ENCODE measurements at places on chromosomes 11 and 22.
A peak's percentile ranks its signal among the peaks of the same experiment; 100 is the strongest.

GRCh38 chr22:33053323-33053722 is 4.9 kb downstream of the SYN3 start:
- DNase-seq = no peak

GRCh38 chr11:91170711-91171110 is 947.9 kb upstream of the CHORDC1 start:
- DNase-seq = no peak

DNA sequence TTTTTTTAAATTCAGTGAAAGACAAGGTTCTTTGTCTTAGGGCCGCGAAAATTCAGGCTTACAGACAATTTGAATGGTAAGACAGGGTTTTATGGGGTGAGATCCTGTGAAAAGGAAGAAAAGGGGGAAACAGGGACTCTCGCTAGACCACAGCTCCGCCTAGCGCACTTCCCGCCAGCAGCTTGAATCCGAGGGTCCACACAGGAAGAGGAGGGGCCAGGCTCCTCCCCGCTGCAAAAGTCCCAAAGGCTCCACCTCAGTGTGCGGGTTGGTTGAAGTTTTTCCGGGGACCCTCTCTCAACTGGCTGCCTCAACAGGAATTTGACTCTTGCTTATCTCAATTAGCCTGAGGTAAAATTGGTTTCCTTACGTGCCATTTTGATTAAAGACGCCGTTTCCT is 950.9 kb upstream of the CNTN5 start:
- no peak for DNase-seq

- no peak for DNase-seq
These were observed 14.8 kb downstream of the SGSM3 start for GRCh38 chr22:40385036-40385782.

- DNase-seq = no peak
These were observed 173.5 kb downstream of the TRIM29 start for GRCh38 chr11:119964136-119965025.

GRCh38 chr11:44530413-44531115 is 34.9 kb upstream of the CD82 start:
- DNase-seq = no peak

DNA sequence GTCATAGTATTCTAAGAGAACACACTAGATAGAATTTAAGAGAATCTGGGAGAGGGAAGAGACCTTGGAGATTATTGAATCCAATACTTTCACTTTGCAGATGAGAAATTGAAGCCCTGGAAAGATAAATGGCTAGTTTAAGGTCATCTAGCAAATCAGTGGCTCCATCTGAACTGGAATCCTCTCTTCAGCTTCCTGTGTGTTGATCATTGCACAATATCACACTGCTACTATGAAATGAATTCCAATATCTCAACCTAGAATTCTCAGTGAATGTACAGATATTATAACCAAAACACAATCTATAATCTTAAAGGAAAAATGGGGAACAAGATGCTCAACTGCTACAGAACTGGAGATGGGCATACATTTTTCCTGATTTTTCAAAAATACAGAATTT is 44.1 kb downstream of the DCUN1D5 start:
- DNase-seq = no peak

DNA sequence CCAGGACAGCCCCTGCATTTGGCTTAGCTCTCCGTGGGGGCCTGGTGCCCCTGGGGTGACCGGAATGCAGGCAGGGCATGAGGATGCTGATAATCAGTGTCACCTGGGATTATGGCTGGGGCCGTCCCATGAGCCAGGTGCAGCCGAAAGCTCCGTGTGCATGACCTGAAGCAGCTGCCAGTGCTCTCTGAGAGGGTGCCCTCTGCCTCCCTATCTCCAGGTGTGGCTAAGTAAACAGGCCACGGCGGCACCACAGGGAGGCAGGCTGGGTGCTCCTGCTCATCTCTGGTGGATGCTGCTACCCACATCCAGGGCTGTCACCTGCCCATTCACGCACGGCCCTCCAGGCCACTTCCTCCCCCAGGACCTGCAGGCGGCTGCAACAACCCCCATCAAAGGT is 29.8 kb downstream of the DUSP8 start:
- no peak for DNase-seq

GRCh38 chr11:3037040-3037944 is 19.9 kb downstream of the CARS1 start:
- peak; percentile 79 for DNase-seq

- peak; percentile 21 for DNase-seq
These were observed 41.5 kb upstream of the MS4A8 start for GRCh38 chr11:60657888-60658287.

DNA sequence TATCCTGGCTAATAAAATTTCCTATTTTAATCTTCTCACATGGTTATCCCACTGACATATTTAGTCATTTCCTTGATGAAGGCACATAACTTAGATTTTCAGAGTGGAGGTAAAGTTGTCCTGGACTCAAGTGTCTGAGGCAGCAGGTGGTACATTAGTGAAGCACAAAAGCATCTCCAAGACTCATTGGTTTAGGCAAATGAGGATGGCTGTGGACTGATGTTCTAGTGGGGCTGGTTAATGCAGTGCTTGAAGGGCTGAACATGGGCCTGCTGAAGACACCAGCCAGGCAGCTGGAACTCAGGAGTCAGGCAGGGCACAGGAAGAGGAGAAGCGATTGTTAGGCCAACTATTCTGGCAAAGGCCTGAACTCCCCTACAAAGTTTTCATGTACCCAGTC is 76.3 kb upstream of the SESN3 start:
- DNase-seq = no peak

DNA sequence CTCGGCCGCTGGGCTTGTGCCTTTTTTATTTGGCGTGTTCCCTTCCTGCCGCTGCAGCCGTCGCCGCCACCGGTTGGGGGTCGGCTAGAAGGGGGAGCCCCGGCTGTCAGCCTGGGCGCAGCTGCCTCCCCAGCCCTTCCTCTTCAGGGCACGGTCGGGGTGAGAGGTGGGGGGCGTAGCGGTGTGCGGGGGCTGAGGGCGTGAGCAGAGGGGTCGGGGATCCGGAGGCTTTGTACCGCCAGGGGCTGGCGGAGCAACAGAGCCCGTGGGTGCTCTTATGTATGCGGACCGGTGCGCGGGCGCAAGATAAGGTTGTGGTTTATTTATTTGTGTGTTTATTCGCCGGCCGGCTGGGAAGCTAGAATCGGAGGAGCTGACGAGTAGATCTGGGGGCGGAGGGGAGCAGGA is 477 bp downstream of the ZBTB16 start:
- DNase-seq = no peak

GRCh38 chr11:112156956-112157766 is 6.7 kb downstream of the IL18 start:
- DNase-seq = no peak

- DNase-seq = no peak
These were observed 7.7 kb downstream of the YWHAH start for GRCh38 chr22:31952094-31952401.

- DNase-seq = no peak
These were observed 19.7 kb upstream of the CTTN start for GRCh38 chr11:70378506-70379134.

GRCh38 chr11:86978247-86978646 is 23.1 kb upstream of the FZD4 start:
- DNase-seq = no peak

DNA sequence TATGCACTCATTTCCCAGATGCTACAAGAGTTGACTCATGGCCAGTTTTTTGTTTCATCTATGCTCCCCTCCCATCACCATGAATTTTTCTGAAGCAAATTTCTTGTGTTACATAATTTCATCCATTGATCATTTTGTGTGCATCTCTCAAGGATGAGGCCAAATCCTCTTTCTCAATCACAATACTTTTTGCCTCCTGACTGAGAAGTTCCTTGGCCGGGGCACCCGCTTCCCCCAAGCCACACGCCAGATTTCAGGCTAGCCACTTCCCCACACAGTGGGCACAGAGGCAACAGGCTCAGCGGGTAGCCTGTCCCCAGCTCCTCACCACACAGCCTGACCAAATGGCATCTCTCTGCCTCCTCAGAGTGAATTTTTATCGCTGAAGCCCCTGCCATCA is 9.8 kb upstream of the DSCAML1 start:
- DNase-seq = no peak

- DNase-seq = no peak
These were observed 214.1 kb downstream of the FAM76B start for GRCh38 chr11:95575517-95575916.

DNA sequence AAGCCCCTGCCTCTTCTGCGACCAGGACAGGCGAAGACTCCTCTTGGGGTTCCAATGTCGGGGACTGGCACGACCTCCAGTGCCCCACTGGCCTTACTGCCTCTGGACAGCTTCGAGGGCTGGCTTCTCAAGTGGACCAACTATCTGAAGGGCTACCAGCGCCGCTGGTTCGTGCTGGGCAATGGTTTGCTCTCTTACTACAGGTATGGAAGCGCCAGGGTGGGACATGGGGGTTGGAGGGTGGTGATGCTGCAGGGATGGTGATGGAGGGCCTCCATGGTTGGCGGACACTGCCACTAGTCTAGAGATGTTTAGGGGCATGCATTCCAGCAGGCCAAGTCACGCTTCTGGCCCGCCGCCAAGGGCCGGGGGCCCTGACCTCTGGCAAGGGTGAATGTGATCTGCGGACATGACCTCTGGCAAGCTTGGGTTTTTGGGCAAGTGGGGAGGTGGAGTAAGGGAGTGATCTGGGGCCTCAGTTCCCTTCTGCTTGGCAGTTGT is 727 bp downstream of the OSBP2 start:
- no peak for DNase-seq

DNA sequence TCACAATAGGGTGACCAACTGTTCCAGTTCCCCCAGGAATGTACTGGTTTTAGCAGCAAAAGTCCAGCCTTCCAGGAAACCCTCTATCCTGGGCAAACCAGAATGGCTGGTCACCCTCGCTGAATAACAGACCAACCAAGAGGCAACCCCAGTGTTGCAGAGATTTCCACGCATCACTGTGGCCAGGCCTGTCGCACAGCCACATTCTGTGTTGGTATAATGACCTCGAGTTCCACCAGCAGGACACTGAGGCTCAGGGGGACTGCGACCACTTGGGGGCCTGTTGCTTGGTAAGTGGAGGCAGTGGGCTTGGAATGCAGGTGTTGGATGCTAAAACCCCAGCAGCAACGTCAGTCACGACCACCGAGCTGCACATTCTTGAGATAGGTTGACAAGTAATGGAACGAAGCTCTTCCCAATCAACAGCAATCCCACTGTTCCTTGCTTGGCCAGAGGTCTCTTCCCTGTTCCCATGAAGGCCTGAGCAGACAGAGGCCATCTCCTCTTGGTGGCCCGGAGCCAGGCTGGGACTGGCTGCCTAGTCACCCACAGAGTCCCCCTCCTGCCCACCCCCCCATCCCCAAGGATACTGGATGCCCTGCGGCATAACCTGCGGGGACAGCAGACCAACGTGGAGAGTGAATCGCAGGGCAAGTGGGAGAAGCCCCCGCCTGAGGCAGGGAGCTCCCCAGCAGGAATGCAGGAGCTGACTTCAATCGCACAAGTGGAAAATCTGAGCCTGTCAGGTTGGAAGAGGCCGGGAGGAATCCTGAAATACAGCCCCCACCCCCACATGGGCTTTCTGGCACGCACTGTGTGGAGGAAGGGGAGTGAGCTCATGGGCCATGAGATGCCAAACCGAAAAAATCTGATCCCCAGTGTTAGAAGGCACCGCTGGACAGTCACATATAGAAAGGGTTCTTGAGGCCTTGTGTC is 43.4 kb upstream of the MN1 start:
- no peak for DNase-seq

GRCh38 chr22:41746567-41747400 is 47.5 kb downstream of the MEI1 start:
- DNase-seq = peak; percentile 85

- no peak for DNase-seq
These were observed 9.4 kb downstream of the OR5B21 start for GRCh38 chr11:58498464-58498863.

DNA sequence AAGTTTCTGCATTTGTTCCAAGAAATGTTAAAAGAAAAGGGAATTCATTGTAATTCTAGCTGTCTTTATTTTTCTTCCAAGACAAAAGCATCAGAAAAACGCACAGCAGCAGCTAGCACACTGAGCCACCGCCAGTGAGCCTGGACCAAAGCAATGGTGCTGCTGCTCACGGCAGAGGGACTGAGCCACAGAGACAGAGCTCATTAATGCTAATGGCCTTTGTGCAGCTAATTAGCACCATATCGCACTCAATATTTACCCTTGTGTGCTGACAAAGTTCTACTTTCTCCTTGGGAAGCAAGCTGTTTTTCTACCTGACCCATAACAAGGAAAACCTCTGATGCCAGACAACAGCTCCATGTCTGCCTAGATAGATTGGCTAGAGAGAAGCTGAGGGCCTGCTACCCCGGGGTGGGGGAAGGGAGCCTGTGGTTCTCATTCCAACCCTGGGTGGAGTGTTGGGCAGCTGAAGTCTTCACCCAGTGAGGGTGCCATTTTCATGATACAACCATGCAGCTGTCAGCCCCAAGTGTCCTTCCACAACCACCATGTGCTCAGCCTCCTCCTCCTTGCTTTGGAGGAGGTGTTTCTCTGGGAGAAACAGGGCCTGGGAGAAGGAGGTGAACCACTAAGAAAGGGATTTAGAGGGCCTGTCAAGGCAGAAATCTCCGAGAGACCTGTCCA is 131.1 kb upstream of the NCAM1 start:
- DNase-seq = no peak

- DNase-seq = no peak
These were observed 744 bp downstream of the PRAME start for GRCh38 chr22:22558071-22558971.

DNA sequence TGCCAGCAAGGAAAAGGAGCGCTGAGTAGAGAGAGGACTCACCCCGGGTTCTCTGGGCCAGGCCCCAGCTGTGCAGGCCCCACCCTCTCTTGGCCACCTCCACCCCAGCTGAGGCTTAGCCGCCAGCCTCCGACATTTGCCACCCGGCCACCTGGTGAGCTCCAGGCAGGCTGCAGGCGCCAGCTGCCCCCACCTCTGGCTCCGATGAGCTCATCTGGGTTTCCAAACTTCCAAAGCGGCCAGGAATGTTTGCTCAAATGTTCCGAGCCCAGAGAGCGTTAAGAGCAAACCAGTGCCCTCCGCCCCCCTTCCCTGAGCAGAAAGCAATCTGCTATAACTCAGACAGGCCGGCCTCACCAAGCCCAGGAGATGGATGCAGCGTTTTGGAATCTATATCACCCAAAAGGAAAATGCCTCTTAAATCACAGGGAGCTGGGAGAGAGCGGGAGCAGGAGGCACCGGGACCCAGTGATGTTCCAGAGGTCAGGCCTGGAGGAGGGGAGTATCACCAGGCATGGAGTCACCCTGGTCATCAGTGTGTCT is 9.1 kb upstream of the MN1 start:
- DNase-seq = no peak

GRCh38 chr11:88105951-88106350 is 69.3 kb downstream of the RAB38 start:
- no peak for DNase-seq

- DNase-seq = no peak
These were observed 340.8 kb downstream of the MN1 start for GRCh38 chr22:27460591-27461347.
